Activated CD8-positive, alpha-beta memory T cell treated with anti-CD3 and anti-CD28 coated beads for 1 hour (primary cell): ENCODE measurements at places on chromosomes 2 and 18.

DNA sequence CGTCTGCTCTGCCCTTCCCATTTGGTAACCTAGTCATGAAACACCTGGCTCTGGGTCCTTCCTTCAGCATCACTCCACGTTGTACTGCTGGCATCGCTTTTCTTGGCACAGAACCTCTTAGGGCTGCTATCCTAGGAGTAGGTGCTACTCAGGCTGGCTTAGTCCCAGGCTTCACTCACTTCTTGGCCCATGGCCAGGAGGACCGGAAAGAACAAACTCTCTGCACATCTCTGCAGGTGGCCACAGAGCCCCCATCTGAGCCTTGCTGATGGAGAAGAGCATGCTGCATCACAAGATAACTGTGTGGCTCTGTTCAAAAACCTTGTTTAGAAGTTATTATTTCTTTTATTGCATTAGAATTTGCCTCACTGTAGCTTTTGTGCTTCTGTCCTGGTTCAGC is 447.2 kb upstream of the TNP1 start:
- DNase-seq: no peak

GRCh38 chr2:179250848-179251504 is 13.7 kb downstream of the SESTD1 start:
- no peak for DNase-seq

DNA sequence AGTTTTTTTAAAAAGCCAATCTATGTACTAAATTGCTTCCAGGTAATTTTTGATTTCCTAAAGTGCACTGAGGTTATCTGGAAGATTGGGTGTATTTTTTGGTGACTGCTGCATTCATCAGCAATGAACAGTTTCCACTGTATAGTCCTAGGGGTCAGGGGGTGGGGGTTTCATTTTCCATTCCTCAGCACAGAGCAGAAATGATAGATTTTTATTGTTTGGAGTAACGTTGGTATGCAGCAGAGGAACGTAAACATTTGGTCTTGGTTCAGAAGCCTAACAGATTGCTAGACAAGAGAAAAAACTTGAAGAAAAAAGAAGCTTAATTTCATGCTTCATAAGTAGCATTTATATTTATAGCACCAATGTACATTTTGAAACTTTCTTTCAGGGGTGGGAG is 54.9 kb downstream of the ZCCHC2 start:
- DNase-seq: no peak

- no peak for DNase-seq
Measured at GRCh38 chr2:1744446-1745170, at the start of gene PXDN. Gene PXDN (minus strand): TSS chr2:1744515. CDS start chr2:1744455, 60 bp downstream.

- no peak for DNase-seq
Measured at GRCh38 chr2:140814141-140814540, 1316.7 kb downstream of the LRP1B start.

DNA sequence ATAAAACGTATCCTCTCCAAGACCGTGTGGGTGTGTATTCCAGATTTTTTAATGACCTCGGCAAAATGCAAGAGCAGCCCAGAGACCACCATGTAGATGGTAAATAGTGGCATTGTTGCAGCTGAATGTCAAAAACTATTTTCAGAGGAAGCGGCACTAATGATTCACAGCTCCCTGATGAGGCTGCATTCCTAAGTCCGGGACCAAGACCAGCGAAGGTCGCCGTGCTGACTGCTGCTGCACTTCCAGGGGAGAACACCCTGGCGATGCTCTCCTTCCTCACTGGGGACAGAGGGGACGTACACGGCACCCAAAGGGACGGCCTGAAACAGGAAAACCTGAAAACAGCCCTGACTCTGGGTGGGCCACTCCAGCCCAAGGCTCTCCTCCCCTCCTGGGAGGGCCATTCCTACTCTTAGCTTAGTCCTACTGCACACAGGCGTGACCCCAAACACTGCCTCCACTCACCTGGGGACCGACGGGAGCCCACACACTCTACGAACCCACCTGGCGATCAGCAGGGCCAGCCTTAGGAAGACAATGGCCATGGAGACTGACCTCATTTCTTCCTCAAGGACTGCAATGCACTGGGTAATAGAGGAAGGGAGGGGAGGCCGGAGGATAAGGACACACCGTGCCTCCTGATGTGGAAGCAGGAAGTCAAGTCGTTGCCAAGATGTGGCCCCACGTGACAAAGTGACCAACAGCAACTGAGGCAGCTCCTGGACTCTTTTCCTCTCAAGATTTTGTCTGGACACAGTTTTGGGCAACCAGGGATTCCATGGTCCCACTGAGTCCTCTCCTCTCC is 82.8 kb downstream of the ZNF516 start:
- no peak for DNase-seq

DNA sequence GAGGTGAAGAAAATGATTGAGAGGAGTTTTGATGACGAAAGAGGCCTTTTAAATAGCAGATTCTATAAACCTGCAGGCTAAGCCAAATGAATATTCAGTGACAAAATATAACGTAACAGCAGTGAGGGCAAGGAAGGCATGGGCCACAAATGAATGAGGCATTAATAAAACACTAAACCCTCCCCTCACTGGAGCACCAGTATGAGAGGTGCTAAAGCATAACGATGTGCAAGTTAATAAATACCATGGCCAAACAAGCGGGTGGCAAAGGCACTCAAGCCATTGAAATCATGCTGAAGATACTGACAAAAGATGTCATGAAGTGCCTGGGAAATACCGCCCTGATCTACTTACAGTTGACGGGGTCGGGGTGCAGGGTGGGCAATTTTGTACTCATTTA is 30.2 kb upstream of the LONRF2 start:
- DNase-seq: no peak

- no peak for DNase-seq
Measured at GRCh38 chr2:7588295-7588694, 671.1 kb downstream of the RNF144A start.

DNA sequence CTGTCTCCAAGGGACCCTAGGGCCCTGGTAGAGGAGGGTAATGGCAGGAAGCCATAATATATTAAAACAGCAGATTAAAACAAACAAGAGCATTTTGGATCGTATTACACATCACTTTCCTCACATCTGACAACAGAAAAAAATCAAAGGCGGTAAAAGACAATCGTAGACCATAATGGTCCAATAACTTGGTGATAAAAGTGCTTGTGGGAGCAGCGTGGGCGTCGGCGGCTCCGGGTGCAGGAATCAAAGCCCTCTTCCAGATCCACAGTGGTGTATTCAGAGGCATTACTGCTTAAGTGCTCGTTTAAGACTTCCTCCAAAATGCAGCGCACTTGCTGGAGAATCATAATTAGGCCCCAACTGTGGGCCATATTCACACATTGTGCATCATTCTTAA is 68.0 kb downstream of the FECH start:
- no peak for DNase-seq

- no peak for DNase-seq
Measured at GRCh38 chr2:123916531-123916930, 108.6 kb upstream of the CNTNAP5 start.

GRCh38 chr2:36707050-36707449 is 10.5 kb downstream of the VIT start:
- no peak for DNase-seq

DNA sequence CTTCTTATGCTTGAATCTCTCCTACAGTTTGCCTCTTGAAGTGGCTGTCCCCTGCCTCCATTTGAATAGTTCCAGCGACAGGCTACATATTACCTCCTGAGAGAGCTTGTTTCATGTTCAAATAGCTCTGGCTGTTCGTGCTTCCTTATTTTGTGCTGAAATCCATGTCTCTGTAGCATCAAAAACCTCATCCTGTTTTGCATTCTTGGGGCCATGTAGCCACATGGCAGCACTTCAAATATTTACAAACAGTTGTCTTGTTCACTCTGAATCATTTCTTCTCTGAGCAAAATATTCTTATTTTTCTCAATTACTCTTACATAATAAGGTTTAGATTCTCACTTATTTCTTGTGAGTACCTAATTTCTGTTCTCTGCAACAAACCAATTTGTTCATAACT is 1243.1 kb upstream of the NXPH2 start:
- no peak for DNase-seq

- DNase-seq: no peak
Measured at GRCh38 chr2:85342156-85342555, 12.2 kb downstream of the RETSAT start.

DNA sequence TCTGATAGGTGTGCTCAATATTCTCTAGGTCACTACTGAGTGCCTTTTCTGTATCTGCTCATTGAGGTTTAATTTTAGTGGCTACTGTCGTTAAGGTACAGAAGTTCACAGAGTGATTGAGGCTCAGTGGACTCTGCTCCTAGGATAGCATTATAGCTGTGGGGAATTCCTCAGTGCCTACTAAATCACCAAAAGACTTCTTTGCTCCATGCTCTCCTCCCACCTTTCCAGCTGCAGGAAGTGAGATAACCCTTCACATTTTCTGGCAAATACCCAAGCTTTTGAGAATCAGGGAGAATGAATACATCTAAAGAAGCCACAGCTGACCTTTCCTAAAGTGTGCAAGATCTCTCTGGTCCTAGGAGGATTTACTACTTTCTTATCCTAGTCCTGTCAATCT is 95.2 kb upstream of the FSIP2 start:
- DNase-seq: no peak

DNA sequence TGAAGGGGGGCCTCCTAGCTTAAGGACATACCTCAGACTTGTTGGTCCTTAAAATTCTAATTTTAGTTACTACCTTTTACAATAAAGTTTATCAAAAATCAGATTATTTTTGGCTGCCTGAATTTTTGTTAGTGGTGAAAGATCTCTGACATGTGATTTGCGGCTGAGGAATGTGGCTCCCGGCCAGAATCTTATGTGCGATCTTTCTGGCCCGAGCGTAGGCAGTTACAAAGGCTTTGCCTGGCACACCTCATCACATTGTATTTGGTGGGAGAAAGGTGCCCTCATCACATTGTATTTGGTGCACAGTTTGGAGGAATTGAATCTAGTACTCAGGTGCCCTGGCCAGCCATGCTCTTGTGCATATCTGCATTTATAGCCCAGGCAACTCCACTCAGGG is 289.1 kb downstream of the GULP1 start:
- DNase-seq: no peak

DNA sequence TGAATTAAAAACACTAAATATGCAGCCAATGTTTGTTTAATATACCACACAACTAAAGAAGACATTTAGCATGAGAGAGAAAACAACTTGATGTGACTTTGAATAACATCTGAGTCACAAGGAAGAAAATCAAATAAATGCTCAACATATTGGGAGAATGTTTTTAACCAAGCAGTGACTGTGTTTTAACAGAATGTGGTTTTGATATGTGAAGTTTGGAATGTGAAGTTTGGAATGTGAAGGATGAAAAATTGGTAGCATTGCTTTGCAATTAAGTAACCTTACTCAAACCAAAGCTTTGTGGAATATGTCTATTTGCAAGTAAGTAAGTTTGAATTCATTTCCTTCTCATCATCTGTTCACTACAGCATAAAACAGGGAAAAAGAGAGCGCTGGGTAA is 128.2 kb upstream of the DNAJC10 start:
- no peak for DNase-seq

GRCh38 chr2:46493241-46493970 is 14.0 kb downstream of the TMEM247 start:
- no peak for DNase-seq

GRCh38 chr2:133439565-133439920 is 128.7 kb downstream of the NCKAP5 start:
- DNase-seq: no peak

DNA sequence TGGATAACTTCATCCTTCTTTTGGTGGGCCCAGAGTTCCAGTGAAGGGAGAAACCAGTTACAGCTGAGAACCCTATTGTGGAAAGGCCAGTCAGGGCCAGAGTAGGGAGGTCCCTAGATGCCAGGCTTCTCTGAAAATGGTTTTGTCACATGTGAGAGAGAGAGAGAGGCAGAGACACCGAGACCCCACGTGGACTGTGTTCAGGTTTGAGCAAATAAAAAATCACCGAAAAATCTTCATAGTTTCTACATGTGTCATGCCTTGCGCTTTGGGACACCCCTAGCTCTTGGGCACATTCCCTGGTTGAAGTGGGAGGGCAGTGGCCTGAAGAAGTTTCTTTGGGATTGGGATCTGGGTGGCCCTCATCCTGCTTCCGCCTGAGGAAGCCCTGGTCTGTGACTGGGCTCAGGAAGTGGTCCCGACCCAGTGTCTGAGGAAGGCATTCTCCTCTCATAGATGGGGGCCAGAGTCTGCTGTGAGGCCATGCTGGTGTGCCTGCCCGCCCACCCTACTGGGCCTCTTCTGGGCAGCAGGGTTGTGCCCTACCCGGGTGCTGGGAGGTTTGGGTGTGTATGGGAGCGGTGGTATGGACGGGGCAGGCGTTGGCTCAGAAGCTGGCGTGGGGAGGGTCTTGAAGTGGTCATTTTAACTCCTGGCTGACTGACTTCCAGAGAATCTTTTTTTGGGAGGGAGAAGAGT is 16.1 kb downstream of the NCK2 start:
- DNase-seq: no peak

DNA sequence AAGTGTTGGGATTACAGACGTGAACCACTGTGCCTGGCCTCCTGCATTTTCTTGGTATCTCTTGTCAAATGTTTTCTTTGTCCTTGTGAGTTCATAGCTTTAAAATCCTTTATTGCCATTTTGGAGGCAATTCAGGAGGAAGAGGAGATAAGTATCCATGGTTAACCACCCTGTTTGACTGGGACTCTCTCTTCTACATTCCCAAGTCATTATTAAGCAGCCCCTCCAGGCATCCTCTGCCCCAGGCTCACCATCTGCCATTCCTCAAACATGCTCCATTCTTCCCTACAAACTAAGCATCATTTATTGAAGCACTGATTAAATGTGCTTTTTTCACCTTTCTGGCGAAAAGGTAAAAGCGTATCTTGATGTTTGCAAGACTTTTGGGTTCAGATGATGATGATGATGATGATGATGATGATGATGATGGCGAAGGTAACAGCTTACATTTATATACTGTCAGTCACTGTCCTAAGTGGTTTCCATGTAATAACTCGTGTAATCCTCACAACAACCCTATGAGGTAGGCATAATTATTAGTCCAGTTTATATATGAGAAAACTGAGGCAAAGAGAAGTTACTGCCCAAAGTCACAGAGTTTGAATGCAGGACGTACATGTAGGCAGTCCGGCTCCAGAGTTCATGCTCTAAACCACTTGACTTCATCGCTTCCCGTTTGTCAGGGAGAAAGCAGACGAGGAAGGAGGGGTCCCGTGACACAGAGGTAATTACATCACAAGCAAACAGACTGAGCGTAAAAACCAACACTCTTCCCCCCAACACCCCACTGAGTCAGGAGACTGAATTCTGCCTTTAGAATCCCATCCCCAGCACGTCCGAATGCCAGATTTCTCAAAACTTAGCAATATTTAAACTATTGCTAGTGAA is 69.7 kb upstream of the ACKR3 start:
- no peak for DNase-seq

DNA sequence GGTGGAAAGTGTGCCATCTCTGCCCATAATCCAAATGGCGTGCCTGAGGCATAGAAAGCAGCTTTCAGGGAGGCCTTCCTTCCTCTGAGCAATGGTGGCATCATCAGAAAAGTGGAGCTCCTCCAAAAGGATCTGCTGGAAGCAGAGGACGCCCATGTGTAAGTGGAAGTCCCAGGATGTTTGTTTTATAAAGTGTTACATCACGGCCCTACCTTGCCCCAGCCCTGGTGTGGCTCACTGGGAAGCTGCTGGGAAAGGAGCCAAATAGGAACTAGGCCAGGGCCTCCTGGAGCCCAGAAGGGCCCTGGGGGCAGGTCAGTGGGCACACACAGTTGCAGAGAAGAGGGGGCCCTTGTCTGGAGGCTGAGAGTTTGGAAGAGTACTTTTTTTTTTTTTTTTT is 4.2 kb upstream of the ODC1 start:
- no peak for DNase-seq
